ENCODE measurements at places on chromosomes 12 and 14.

DNA sequence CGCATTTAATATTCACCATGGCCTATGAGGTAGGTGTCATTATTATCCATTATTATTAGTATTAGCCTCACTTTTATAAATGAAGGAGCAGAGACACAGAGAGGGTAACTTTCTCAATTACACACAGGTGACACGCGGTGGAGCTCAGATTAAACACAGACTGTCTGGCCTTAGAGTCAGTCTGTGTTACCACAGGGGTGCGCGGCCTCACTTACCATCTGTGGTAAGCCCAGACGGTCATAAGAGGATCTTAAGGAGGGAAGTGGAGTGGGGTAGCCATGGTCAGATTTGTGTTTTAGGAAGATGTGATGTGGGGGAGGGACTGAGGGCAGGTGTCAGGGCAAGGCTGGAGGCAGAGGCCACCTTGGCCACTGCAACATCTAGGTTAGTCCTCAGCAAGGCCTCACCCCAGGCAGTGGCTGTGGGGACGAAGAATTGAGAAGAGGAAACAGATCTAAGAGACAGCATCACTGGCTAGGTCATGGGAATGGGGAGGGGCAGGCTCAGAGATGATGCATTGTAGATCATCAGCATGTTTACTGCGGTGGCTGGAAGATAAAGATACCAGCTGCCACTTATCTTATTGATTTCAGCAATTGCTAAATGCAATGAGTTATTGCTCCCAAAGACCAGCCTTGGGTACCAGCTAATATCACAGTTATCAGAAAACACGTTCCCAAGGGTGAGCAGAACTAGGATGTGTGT is 67.1 kb downstream of the SERPINA3 start:
- no peak for DNase-seq

DNA sequence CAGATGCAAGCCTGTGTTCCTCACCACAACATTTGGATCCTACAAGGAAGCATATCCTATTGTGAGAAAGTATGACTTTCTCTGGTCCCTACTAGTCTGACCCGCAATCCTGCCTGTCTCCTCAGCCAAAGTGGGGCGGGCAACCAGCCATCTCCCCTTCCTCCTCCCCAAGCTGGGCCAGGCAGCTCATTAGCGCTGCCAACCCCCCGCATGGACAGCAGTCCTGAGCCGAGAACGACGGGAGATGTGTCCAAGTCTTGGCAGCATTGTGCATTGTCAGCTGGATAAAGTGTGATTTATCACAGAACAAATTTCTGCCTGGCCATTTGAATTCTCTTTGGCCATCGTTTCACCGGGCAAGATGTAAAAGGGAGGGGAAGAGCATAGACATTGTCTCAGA is 139.4 kb downstream of the SLC15A4 start:
- no peak for DNase-seq

GRCh38 chr12:94100990-94101737 is 47.2 kb upstream of the PLXNC1 start:
- peak; percentile 83 for DNase-seq

DNA sequence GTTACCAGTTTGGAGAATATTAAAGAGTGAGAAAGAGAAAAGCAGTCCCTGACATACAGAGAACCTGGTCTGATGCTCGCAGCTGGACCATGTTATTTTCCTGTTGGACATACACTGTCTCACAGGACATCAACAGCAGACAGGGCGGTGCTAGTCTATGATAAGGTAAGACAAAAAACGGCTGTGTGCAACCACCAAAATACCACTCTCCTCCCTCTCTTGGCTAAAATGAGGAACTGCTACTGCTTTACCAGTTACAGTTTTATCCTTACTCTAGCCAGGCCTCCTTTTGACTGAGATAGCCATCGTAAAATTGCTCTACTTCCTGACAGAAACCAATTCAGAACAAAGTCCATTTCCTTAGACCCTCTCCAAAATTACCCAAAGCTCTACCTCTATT is 47.0 kb upstream of the ERGIC2 start:
- DNase-seq, result no peak

- no peak for DNase-seq
These were observed 22.4 kb downstream of the EIF2B2 start for GRCh38 chr14:75025082-75025481.

GRCh38 chr12:58873496-58873895 is 46.8 kb downstream of the LRIG3 start:
- DNase-seq, result no peak

DNA sequence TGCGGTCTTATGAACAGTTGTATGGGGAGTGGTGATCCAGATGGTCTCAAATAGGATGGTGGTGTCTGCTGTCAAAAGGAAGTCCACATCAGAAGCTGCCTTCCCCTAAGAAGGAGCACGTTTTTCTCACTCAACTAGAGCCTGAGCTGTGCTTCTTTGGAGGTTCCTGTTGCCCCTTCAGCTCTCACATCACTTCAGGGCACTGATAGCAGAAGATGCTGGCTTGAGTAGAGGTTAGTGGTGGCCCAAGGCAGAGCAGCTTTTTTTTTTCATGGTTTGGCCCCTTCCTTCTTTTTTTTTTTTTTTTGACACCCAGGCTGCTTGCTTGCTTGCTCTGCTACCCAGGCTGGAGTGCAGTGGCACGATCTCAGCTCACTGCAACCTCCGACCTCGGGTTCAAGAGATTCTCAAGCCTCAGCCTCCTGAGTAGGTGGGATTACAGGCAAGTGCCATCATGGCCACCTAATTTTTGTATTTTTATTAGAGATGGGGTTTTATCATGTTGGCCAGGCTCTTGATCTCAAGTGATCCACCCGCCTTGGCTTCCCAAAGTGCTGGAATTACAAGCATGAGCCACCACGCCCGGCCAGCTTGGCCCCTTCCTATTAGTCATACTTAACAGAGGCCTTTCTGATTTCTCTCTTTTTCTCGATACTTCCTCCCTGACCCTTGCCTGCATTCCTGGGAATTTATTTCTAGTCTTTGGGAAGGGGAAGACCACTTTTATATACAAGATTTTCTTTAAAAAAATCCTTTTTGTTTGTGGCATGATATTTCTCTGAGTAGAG is 31.6 kb downstream of the KLRD1 start:
- DNase-seq, result no peak

DNA sequence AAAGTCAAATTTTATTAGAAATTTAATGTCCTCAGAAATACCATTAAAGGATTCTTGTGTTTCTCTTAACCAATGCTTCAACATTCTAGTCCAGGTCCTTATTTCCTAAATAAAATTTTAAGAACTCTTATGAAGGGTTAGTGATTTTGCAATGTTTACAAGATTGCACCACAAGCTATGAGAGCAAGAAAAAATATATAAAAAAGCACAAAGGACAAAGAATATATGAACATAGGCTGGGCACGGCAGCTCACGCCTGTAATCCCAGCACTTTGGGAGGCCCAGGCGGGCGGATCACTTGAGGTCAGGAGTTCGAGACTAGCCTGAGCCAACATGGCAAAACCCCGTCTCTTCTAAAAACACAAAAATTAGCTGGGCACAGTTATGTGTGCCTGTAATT is 7.7 kb downstream of the RACGAP1 start:
- no peak for DNase-seq

GRCh38 chr14:58243790-58244555 is 670 bp upstream of the PSMA3 start:
- no peak for DNase-seq
